ENCODE measurements at places on chromosomes 6 and 20.

DNA sequence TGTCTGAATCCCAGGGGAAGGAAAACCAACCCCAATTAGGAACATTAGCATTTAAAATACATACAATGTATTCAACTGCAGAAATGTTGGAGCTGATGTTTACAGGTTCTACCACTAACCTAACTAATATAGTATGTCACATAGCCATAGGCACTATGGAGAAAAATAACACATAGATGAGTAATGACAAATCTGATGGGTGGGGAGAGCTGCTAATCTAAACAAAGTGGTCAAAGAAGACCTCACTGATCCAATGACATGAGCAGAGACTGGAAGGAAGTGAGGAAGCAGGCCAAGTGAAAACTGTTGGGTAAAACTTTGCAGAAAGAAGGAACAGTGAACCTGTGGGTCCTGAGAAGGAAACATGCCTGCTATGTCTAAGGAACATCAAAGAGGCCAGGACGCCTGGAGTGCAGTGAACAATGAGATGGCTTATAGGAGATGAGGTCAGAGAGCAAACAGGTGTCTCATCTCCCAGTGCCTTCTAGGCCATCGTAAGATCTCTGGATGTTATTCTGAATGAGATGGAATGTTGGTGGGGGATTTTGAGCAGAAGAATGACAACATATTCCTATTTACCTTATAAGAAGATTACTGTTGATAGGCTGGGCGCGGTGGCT lies 135.7 kb downstream of the ALDH8A1 start:
- peak; percentile 75 for DNase-seq

GRCh38 chr6:52063584-52064344 lies 23.6 kb downstream of the PKHD1 start:
- peak; percentile 42 for DNase-seq

DNA sequence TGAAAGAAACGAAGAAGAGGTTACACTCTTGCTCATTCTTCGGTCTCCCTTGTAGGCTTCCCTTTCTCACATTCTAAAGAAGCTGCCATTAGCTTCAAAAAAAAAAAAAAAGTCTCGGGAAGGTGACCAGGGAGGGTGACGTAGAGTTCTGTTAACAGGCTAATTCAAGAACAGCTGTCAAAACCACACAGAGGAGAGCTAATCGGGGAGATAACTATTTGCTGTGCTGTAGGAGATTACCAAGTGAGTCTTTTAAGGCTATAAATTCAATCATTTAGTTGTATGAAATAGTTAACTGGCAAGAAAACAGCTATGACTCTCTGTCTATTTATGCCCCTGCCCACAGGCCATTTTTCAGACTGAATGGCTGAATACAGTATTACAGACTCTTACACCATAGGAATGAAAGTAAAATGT lies 256.8 kb downstream of the SYNE1 start:
- DNase-seq: peak; percentile 91

GRCh38 chr20:22394583-22394982 lies 189.8 kb downstream of the FOXA2 start:
- DNase-seq: no peak

GRCh38 chr6:72861059-72861458 lies 239.2 kb downstream of the KCNQ5 start:
- DNase-seq: peak; percentile 37

DNA sequence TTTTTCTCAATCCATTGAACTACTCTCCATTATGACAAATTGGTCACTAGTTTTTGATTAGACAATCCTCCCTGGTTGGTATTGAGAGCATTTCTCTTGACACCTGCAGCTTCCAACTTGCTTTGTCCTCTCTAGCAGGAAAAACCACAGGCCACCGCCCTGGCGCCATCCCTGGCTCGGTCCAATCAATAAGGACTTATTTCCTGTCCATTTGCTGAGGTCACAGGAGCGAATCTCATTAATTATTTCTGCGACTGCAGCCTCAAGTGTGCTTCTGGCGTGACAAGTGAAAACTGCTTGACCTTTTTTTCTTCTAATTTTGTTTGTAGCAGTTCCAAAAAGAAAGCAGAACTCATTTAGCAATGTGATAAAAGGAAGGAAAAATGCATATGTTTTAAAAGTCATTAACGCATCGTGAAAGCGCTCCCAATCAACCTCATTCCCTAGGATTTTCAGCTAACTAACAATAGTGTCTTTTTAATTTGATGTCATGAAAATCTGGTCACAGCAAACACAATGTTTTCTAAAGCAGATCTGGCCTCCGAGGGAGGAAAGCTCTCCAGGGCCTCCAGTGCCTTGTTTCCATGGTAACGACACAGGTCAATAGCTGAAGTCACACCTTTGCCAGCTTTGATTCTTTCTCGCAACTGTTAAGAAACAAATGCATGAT lies 39.0 kb upstream of the BEND3 start:
- DNase-seq: no peak

GRCh38 chr6:128507337-128508310 lies 12.8 kb downstream of the PTPRK start:
- DNase-seq: peak; percentile 55

GRCh38 chr6:82712826-82713225 lies 349.2 kb downstream of the TPBG start:
- no peak for DNase-seq

GRCh38 chr6:46323966-46324622 lies 153.3 kb upstream of the ENPP5 start:
- no peak for DNase-seq
